Activated CD4-positive, alpha-beta T cell treated with anti-CD3 and anti-CD28 coated beads, Interleukin-2, amount 10 ng/mL, durations not matched to agents 24 days and 14 days (primary cell): ENCODE measurements at places on chromosomes 12 and 14. TPM values are rescaled to one million over a fixed set of nuclear protein-coding genes. Genes with fewer than 3 reads are reported as not detected.

DNA sequence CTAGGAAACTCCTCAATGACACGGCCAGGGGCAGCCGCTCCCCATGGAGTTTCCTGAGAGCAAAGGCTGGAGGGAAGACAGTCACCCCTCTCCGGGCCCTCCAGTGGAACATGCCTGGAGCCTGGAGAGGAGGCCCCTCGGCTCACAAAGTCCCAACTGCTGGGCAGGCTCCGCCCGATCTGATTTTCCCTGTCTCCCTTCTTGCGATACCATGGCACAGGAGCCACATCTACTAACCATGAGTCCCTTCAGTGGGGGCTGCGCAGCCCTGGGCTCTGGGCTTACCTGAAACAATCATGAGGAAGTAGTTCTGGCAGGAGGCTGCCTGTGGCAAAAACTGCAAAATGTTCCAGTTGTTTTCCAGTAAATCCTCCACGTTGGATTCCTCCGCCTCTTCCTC, 15.3 kb downstream of the P2RX2 start:
- DNase-seq, result no peak

DNA sequence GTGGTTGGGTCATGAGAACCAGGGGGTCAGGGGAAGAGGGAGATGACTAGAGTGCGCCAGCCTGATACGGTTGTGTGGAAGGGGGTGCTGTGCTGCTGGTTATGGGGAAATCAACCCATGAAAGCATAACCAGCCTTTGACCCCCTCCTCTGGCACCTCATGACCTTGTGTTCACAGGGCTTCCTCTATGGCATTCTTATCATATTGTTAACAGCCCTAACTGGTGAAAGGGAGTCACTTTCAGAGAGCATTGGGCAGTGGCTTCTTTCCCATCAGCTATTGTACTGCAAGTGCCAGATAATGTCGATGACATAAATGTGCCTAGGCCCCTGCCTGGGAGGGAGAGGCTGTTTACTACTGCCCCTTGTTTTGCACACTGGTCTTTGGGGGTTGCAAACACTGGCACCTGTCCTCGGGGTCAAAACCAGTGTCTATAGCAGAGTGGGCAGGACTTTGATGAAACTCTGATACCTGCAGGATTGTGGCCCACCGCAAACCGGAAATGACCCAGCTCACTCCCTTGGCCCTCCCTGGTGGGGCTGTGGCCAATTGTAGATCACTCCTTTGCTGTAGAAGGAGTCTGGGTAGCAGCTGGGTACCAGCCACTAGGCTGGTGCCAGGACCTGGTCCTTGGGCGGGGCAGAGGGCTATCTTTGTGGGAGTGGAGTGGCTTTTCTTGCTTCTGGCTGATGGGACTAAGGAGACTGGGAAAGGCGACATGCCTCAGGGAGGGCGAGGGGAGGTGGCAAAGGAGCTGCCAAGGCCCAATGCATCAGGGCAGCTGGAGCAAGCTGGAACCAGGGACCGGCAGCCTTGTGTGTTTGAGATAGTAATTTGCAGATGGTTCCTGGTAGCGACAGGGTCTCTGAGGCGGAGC, 634 bp upstream of the TMEM63C start:
- no peak for DNase-seq

DNA sequence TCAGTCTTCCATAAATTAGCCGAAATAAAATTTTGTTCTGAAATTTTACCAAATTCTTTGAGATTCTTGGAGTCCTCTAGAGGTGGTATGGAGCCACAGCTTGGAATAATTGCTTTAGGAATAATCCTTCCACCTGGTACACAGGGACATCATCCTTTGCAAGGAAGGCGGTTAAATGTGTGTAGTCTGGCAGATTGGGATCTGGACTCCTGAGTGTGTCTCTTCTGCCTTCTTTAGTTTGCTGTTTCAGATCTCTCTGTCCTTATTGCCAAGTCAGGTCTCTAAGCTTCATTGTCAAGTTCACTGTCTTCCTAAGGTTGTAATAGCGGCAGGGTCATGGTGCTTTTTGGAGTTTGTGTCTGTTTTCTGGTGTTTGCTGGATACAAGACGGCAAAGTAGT, 393.9 kb upstream of the RGS6 start:
- DNase-seq, result no peak

DNA sequence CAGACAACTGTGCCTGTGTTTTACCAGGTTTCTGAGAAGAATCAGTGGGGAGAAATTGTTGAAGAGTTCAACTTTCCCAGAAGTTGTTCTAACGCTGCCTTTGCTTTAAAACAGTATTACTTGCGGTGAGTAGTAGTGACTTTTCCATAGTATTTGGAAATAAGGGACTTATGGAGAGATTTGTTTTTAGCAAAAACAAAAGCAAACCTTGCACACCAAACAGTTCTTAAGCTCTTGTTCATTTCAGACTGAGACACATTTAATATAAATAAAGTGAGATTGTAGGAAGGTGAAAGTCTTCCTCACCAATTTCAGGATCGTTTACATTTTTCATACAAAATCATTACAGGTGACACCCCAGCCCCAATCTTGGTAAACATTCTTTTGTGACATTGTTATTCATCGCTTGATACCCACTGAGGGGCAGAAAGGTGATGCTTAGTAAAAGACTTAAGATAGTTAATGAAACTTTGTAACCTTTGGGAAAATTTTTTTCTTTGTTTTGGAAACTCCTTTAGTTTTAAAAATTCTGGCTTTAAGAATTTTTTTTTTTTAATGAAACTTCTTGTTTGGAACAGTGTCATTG, 1.8 kb downstream of the ARID2 start:
- DNase-seq, result no peak

DNA sequence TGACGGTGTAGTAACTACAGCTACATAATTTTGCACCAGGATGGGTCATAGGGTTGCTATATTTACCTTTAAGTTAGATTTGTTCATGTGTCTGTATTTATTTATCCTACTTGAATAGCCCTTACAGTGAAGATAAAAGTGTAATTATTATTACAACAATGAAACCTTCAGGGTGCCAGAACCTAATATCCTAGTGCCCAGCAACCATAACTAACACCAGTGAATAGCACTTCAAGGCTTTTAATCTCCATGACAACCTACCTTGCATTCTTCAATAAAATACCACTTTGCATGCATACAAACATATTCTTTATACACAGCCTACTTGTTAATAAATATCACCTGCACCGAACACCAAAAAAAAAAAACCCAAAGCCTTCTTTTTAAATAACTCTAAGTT, 58.7 kb upstream of the G2E3 start:
- DNase-seq, result no peak

DNA sequence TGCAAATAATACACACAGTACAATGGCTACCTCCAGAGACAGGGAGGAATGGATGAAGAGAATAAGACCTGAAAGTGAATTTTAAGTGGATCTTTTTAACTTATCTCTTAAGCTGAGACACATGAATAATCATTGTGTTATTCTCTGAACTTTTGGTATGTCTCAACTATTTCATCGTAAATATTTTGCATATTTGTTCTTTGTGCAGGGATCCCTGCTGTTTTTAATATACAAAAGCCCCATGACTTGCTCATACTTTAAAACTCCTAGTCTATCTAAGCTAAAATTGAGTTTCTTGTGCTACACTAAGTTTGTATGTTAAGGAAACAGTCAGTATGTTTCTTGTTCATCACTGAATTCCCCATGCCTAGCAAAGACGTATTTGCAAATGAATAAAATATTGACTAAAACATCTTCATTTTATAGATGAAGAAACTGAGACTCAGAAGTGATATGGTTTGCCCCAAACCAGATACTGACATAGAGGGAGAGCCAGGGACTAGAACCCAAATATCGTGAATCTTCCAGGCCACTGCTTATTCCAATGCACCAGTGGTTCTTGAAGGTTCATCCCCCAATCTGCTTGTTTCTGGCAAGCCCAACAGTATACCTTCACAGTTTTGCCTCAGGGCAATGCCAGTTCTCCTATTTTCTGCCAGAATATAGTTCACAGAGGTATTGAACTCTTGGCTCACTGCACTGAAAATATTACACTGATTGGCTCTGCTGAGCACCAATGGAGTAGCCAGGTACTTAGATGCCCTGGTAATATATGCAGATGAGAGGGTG, 356.9 kb downstream of the MED13L start:
- no peak for DNase-seq

GRCh38 chr14:54446161-54446693, 5.1 kb upstream of the CNIH1 start:
- no peak for DNase-seq

Gene ZNF740
- total RNA-seq, result 44.0 and 50.5 TPM in 2 replicates

Gene PTPRB
- total RNA-seq, result not detected in 2 replicates

Gene TAS2R30
- 3.1 and 4.4 TPM in 2 replicates for total RNA-seq

Gene CCDC198
- not detected in 2 replicates for total RNA-seq
